ENCODE measurements at places on chromosomes 6 and 20. TPM values are rescaled to one million over a fixed set of nuclear protein-coding genes. Genes with fewer than 3 reads are reported as not detected.

Gene RSPH9
- 0.73 TPM for total RNA-seq

Gene FOXF2
- 28.0 TPM for total RNA-seq

Gene SLPI
- total RNA-seq, result 1,143 TPM

Gene TREM2
- 2.8 TPM for total RNA-seq

Gene PDE10A
- total RNA-seq, result 7.2 TPM

Gene SMLR1
- 28.9 TPM for total RNA-seq

Gene EEF1A2
- total RNA-seq, result 23.5 TPM

Gene TBXT
- not detected for total RNA-seq

Gene PPP1R18
- 12.0 TPM for total RNA-seq

Gene BPI
- total RNA-seq, result 0.63 TPM

Gene AVP
- not detected for total RNA-seq

Gene TTK
- 10.7 TPM for total RNA-seq

Gene OVOL2
- total RNA-seq, result 1.4 TPM

Gene HLA-DRB1
- 60.6 TPM for total RNA-seq

Gene BPIFB1
- 0.10 TPM for total RNA-seq

Gene EBF4
- 11.6 TPM for total RNA-seq

Gene SYNCRIP
- total RNA-seq, result 65.2 TPM

Gene OTOR
- 0.37 TPM for total RNA-seq

Gene OR2H2
- total RNA-seq, result not detected

Gene ADTRP
- 10.0 TPM for total RNA-seq

Gene SLC32A1
- not detected for total RNA-seq

Gene KIAA1755
- 2.0 TPM for total RNA-seq

Gene ASF1A
- 32.7 TPM for total RNA-seq

Gene TMEM242
- total RNA-seq, result 9.0 TPM

Gene PPP1R16B
- 0.40 TPM for total RNA-seq

Gene LY6G6C
- total RNA-seq, result not detected

Gene CST7
- total RNA-seq, result not detected

Gene MEI4
- total RNA-seq, result 0.27 TPM

Gene OR2H1
- total RNA-seq, result not detected

Gene FARS2
- 9.9 TPM for total RNA-seq

Gene FAM83B
- 29.2 TPM for total RNA-seq

Gene EYA4
- total RNA-seq, result 1.8 TPM

Gene CST2
- total RNA-seq, result not detected

Gene KCNK5
- total RNA-seq, result 11.4 TPM

Gene TPD52L2
- total RNA-seq, result 86.2 TPM

Gene EYA2
- total RNA-seq, result 1.4 TPM

Gene ADIG
- not detected for total RNA-seq

Gene CEP57L1
- total RNA-seq, result 14.7 TPM

Gene METTL24
- total RNA-seq, result 3.2 TPM

Gene MAN1A1
- 245 TPM for total RNA-seq

Gene ELOVL2
- 24.8 TPM for total RNA-seq

Gene SLC29A1
- total RNA-seq, result 23.3 TPM

Gene SOBP
- 2.1 TPM for total RNA-seq

Gene PLAGL1
- 48.6 TPM for total RNA-seq

Gene NR2E1
- total RNA-seq, result not detected

Gene TP53TG5
- total RNA-seq, result not detected

Gene NHLRC1
- total RNA-seq, result 0.84 TPM

Gene DCDC2
- 4.7 TPM for total RNA-seq

Gene PRKN
- 2.8 TPM for total RNA-seq

Gene CENPW
- 1.8 TPM for total RNA-seq

Measured in hepatocyte (in vitro differentiated cells).